ENCODE measurements at places on chromosomes 11 and 22. TPM values are rescaled to one million over a fixed set of nuclear protein-coding genes. Genes with fewer than 3 reads are reported as not detected.

- no peak for DNase-seq
These were observed 120.6 kb downstream of the PAX6 start for GRCh38 chr11:31690516-31690915.

- DNase-seq, result no peak
These were observed 67.7 kb downstream of the CECR2 start for GRCh38 chr22:17436981-17437412.

DNA sequence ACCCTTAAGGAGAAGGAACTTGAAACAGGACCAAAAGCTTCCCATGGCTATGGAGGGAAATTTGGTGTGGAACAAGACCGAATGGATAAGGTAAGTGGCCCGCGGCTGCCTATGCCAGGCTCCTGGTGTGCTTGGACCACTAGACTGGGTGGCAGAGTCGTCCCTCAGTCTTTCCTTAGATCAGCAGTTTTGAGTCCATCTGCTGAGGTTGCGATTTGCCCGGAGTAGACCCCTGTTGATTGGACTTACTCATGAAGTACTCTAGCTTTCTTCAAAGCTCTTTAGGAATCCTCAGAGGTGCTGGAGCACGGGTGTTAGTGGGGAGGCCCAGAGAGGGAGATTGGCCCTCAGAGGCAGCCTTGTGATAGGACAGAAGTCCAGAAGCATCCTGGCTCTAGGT lies 11.5 kb downstream of the CTTN start:
- no peak for DNase-seq

DNA sequence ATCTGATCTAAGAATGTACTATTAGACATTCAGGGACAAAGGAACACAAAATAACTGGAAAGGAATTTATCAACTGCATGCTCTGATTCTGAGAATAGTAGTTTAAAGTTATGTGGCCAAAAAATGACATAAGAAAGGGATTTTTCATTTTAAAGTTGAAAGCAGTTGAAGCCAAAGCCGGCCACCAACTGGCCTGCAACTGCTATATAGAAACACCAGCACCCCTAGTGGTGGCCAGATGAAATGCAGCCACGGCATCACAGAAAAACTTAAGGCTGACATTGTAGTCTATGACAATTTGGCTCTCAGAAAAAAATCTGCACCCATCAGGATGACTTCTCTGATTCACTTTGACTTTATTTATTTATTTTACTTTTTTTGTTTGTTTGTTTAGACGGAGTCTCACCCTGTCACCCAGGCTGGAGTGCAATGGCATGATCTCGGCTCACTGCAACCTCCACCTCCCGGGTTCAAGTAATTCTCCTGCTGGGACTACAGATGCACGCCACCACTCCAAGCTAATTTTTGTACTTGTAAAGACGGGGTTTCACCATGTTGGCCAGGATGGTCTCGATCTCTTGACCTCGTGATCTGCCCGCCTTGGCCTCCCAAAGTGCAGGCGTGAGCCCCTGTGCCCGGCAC lies 59.2 kb downstream of the SLC35F2 start:
- DNase-seq, result no peak

DNA sequence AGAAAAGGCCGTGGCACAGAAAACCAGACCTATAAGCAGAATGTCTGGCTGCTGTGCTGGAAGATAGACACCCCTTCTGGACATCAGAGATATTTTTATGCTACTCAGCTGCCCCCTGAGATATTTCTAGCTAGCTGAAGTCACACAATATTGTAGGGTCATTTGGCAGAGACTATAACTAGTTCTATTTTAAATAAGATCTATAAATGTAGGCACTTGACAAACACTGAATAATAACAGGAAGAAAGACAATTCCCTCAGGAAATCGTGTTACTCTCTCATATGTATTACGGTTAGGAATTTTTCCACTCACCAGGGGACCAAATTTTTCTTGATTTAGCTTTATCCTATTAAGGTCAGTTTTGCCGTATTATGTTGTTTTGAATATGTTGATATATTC lies 845.4 kb downstream of the OPCML start:
- DNase-seq, result no peak

GRCh38 chr11:123168241-123168640 lies 26.8 kb downstream of the CLMP start:
- no peak for DNase-seq

- no peak for DNase-seq
These were observed 98.9 kb downstream of the INSC start for GRCh38 chr11:15213471-15214231.

DNA sequence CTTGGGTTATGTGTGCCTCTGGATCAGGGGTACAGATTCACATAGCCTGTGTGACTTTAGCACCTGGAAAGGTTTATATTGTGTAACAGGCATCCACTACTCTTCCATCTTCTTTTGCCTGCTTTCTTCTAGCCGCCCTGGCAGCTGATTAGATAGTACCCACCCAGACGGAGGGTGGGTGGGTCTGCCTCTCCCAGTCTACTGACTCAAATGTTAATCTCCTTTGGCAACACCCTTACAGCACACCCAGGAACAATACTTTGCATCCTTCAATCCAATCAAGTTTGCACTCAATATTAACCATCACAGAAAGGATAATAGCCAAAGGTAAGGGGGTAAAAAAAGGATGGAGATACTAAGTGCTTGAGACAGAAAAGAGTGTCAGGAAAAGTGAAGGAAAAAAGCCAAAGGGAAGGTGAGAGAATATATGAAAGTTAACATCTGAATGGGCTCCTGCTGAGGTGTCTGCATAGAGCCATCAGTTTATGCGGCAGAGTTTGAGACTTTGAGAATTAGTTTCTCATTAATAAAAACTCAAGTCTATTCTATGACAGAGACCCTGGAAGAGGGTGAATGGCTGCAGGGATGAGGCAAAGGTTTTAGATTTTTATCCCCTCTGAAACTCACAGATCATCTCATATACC lies 2.6 kb upstream of the OR51B6 start:
- no peak for DNase-seq

DNA sequence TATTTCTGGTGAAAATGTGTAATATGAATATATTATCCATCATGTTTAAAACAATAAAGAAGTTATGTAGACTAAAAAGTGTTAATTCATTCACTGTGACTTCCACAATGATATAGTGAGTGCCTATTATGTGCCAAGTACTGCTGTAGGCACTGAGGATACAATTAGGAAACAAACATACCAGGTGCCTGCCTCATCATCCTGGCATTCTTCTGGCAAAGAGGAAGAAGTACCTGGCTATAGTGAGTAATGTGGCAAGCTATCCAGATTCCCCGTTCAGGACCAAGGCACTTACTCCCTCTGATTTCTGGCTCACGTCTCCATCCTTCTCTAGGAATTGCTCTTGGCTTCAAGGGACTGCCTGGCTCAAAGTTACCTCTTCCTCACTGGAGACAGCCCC lies 77.5 kb upstream of the CLMP start:
- no peak for DNase-seq

GRCh38 chr11:11456866-11457265 lies 103.8 kb upstream of the CSNK2A3 start:
- DNase-seq, result no peak

- DNase-seq, result no peak
These were observed 201.2 kb upstream of the E2F8 start for GRCh38 chr11:19441752-19442553.

- no peak for DNase-seq
These were observed 9.7 kb upstream of the CCKBR start for GRCh38 chr11:6249770-6250555.

GRCh38 chr11:66745356-66746235 lies 16.6 kb upstream of the SPTBN2 start:
- DNase-seq, result no peak

GRCh38 chr11:112481893-112482292 lies 221.2 kb upstream of the PLET1 start:
- no peak for DNase-seq

GRCh38 chr22:49382451-49382735 lies 445.3 kb downstream of the BRD1 start:
- DNase-seq, result no peak

DNA sequence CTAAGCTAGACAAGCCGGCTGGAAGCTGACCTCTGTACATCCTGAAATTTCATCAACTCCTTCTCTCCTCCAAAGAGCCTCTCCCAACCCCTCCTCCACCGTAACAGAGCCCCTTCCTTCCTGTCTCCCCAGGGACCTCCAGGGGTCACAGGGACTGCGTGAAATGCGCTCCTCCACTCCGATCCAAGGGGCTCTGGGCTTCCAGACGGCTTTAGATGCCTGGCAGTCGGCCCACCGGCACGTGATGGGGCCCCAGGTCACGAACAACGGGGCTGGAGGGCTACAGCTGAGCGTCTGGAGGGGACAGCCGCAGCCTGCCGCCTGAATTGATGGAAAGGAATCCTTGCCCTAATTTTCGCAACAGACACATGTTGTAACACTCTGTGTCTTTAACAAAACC lies 264.1 kb downstream of the MN1 start:
- DNase-seq, result no peak

GRCh38 chr11:3037040-3037944 lies 19.9 kb downstream of the CARS1 start:
- DNase-seq, result no peak

DNA sequence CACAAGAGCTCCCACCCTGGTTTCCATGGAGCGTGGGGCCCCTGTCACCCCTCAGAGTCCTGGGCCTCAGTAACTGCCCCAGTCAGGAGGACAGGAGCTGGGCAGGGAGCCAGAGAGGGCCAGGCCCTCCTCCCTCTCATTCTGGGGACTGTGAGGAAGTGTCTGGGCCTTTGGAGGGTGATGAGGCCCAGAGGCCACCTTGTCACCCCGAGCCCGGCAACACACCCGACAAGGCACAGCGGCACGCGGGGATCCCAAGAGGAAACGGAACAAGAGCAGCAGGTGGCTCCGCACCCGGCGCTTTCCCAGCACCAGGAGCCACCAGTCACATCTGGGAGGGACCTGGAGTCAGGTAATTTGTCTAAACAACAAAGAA lies 72.1 kb downstream of the CELSR1 start:
- DNase-seq, result no peak

DNA sequence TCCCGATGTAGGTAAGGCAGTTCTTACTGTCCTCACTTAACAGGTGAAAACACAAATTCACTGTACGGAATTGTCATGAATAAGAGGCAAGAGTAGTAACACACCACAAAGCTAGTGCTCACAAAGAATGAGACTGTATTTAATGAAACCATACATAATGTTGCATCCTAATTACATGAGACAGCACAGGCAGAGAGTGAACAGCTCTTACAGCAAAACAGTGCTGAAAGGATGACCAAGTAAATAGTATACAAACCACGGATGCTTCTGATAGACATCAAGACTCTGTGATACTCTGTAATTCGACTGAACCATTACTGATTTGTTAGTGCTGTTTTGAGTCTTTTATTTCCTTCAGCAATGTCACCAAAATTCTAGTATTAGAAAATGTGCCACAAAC lies 282.3 kb downstream of the TTC28 start:
- DNase-seq, result no peak

- no peak for DNase-seq
These were observed 26.7 kb upstream of the P2RY6 start for GRCh38 chr11:73245461-73245860.

DNA sequence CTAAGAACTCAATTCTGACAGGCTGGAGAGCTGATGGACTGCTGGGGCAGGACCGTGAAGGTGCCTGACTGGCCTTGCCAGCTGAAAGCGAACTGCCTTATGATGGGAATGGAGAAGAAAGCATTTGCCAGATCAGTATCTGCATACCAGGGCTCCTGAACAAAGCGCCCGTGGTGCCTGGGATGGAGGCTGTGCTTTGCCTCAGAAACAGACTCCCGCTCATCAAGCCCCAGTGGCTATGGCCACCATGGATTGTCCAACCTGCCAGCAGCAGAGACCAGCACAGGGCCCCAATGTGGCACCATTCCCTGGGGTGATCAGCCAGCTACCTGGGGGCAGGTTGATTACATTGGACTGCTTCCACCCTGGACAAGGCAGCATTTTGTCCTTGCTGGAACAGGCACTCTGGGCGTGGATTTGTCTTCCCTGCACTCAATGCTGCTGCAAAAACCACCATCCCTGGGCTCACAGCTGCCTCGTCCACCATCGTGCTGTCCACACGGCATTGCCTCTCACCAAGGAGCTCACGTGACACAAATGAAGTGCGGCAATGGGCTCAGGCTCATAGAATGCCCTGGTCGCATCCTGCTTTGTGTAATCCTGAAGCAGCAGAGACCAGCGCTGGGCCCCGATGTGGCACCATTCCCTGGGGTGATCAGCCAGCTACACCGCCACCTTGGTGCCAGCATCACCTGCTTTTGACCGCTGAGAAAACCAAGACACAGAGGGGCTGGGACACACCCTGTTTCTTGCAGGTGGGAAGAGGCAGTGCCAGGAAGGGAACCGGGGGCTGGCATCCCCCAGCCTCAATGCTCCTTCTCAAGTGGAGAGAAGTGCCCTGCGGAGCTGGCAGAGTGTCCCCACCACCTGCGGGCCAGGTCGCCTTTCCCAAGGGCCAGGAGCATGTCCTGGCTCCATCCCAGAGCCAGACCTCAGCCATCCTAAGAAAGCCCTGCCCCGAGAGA lies 1367.5 kb downstream of the BRD1 start:
- no peak for DNase-seq

DNA sequence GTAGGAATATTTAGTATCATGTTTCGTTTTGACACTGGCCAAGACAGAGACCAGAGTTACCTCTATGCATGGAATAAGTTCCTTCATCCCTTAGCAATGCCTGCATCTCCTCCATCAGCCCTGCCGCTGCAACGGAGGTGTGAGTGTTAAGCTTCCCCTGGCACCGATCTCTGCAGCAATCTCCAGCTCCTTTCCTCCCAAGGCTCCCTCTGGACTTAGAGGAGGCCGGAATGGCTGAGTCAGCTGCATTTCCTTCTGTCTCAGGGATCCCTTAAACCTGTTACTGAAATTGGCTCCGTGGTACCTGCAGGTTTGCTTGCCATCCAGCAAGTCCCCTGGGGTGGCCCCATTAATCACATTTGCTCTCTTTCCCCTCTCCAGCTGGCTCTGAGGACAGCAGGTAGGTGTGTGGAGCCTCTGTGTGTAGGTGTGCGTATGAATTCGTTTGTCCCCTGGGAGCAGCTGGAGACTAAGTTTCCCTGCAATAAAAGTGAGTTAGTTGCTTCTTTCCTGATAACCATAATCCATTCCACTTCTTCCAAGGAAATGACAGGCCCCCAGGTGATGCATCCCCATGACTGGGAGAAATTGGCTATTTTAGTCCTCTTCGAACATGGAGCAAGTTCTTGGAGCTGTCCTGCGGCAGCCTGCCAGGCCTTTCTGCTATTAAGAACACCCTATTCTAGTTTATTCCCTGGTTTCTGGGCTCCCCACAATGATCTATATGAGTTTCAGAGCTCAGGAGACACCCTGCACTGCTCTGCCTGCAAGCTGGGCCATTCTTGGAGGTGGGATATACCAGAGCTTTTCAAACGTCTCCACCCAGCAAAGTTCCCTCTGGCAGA lies 457.2 kb upstream of the CADM1 start:
- no peak for DNase-seq

GRCh38 chr11:71322861-71323582 lies 70.6 kb upstream of the SHANK2 start:
- no peak for DNase-seq

The KCNQ1OT1 gene
- 3.4 TPM for total RNA-seq

The PCNX3 gene
- total RNA-seq, result 24.8 TPM

The MFRP gene
- not detected for total RNA-seq

The ADAMTS15 gene
- total RNA-seq, result 12.0 TPM

The DCUN1D5 gene
- total RNA-seq, result 37.3 TPM

The MAPK8IP2 gene
- 3.2 TPM for total RNA-seq

The OR8D4 gene
- not detected for total RNA-seq

The CSRP3 gene
- not detected for total RNA-seq

The MUC6 gene
- total RNA-seq, result not detected

The MS4A6A gene
- total RNA-seq, result 30.7 TPM

The ADM2 gene
- not detected for total RNA-seq
